Colonic mucosa (tissue), 4 donors: ENCODE measurements at places on chromosomes 2 and 18. TPM values are rescaled to one million over a fixed set of nuclear protein-coding genes. Genes with fewer than 3 reads are reported as not detected.
A peak's percentile ranks its signal among the peaks of the same experiment; 100 is the strongest.

The CDCA7 gene
- total RNA-seq = 30.0 TPM

GRCh38 chr2:146847846-146848245 lies 997.0 kb upstream of the ACVR2A start:
- H3K4me3 ChIP-seq = no peak overlapping the region
- no peak for DNase-seq
- H3K4me1 ChIP-seq = no peaks in the 10 kb centered on the region
- no peak overlapping the region for H3K27ac ChIP-seq

DNA sequence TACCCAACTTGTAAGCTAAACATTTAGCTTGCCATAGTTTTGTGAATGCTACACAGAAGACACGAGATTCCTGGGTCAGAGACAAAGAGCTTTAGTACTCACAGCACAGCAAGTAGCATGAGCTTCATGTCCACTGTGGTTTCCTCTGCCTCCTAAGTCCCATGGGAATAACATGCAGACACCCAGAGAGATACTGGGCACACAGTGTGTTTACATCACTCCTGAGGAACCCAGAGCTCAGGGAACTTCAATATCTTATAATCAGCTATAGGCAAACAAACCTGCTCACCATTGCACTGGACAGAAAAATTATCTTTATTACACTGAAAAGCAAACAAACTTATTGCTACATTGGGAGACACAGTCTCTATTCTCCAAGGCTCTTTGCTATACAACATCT lies 14.5 kb upstream of the NCK2 start:
- H3K4me1 ChIP-seq = no peaks in the 10 kb centered on the region
- H3K4me3 ChIP-seq = no peak overlapping the region
- DNase-seq = no peak
- no peaks in the 10 kb centered on the region for H3K27me3 ChIP-seq
- no peak overlapping the region for H3K27ac ChIP-seq
- no peaks in the 10 kb centered on the region for H3K36me3 ChIP-seq

- H3K4me1 ChIP-seq = peaks cover 4% of the 10 kb centered on the region
- DNase-seq = no peak
- peak overlapping the region; percentile 62 for H3K27ac ChIP-seq
- H3K4me3 ChIP-seq = no peak overlapping the region
These were observed 52.1 kb upstream of the CTLA4 start for GRCh38 chr2:203815541-203815898.

DNA sequence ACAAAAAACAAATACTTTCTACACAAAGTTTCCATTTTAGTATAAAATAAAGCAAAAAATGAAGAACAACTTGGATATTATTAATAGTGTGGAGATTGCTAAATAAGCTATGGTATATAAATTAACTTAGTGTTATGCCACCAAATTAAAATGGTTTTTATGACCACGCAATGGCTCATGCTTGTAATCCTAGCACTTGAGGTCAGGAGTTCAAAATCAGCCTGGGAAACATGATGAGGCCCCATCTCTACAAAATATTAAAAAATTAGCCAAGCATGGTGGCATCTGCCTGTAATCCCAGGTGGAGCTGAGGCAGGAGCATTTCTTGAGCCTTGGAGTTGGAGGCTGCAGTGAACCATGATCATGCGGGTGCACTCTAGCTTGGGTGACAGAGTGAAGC lies 108.8 kb downstream of the SH3RF3 start:
- DNase-seq = no peak
- H3K4me3 ChIP-seq = no peak overlapping the region
- no peaks in the 10 kb centered on the region for H3K4me1 ChIP-seq
- no peaks in the 10 kb centered on the region for H3K27me3 ChIP-seq
- no peaks in the 10 kb centered on the region for H3K36me3 ChIP-seq

The CFAP65 gene
- 0.05 TPM for total RNA-seq

- H3K27me3 ChIP-seq = no peaks in the 10 kb centered on the region
- H3K36me3 ChIP-seq = no peaks in the 10 kb centered on the region
- peaks cover 9% of the 10 kb centered on the region for H3K4me1 ChIP-seq
- no peak overlapping the region for H3K4me3 ChIP-seq
- H3K27ac ChIP-seq = no peak overlapping the region
These were observed 29.9 kb upstream of the STAT4 start for GRCh38 chr2:191180713-191181112.

GRCh38 chr2:223576873-223577272 lies 25.3 kb downstream of the SCG2 start:
- DNase-seq = no peak
- H3K27ac ChIP-seq = no peak overlapping the region
- no peaks in the 10 kb centered on the region for H3K36me3 ChIP-seq
- H3K4me3 ChIP-seq = no peak overlapping the region
- no peaks in the 10 kb centered on the region for H3K27me3 ChIP-seq
- H3K4me1 ChIP-seq = no peaks in the 10 kb centered on the region

GRCh38 chr2:238202326-238203093 lies 985 bp downstream of the ILKAP start:
- no peaks in the 10 kb centered on the region for H3K36me3 ChIP-seq
- H3K4me1 ChIP-seq = peaks cover 9% of the 10 kb centered on the region
- no peaks in the 10 kb centered on the region for H3K27me3 ChIP-seq
- peak overlapping the region; percentile 80 for H3K27ac ChIP-seq
- DNase-seq = peak; percentile 22

The RAB6C gene
- 0.08 TPM for total RNA-seq

DNA sequence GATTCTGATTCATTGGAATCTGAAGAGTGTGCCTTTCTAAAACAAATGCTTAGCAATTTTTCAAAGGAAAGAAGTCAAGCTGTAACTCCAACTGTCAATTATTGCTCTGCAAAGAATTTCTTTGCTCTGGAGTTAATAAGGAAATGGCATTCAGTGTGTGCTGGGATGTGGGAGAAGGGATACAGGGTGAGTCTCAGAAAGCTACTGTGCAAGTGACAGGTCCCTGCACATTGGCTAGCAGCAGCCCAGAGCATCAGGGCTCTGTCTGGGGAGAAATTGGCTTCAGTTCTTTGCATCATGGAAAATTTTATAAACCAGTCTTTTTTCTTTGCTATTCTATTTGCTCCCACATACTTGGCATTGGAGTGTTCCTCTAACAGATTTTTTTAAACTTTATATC lies 1.1 kb upstream of the SYT4 start:
- no peak for DNase-seq
- H3K4me1 ChIP-seq = no peaks in the 10 kb centered on the region

The ASB18 gene
- total RNA-seq = not detected

GRCh38 chr18:59560556-59560955 lies 136.7 kb downstream of the CCBE1 start:
- no peak for DNase-seq
- no peak overlapping the region for H3K4me3 ChIP-seq
- H3K27ac ChIP-seq = no peak overlapping the region
- H3K27me3 ChIP-seq = no peaks in the 10 kb centered on the region

The CCDC68 gene
- 22.3 TPM for total RNA-seq

The UGT1A10 gene
- total RNA-seq = 45.2 TPM

DNA sequence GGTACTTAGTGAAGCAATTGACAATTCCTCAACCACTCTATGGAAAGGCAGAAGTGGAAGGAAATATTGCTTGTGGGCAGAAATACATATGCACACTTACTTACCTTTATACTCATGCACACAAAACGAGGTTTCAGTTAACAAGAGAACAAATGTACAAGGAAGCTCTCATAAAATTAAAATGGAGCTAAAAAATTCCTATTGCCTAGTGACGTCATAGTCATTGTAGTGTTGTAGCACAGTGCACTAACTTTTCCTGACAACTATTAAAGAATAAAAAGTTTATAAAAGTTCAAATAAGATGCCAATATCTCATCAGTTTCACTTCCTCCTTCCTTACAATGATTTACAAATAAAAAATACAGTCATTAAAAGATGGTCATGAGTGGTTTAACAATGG lies 1161.9 kb upstream of the NRXN1 start:
- no peak for DNase-seq
- H3K27me3 ChIP-seq = no peaks in the 10 kb centered on the region
- no peak overlapping the region for H3K27ac ChIP-seq
- H3K4me3 ChIP-seq = no peak overlapping the region

The L3MBTL4 gene
- 3.8 TPM for total RNA-seq
